Activated CD8-positive, alpha-beta T cell treated with anti-CD3 and anti-CD28 coated beads for 36 hours (primary cell): ENCODE measurements at places on chromosomes 7 and 10. TPM values are rescaled to one million over a fixed set of nuclear protein-coding genes. Genes with fewer than 3 reads are reported as not detected.

- no peaks in the 10 kb centered on the region for H3K36me3 ChIP-seq
- DNase-seq: no peak
- H3K27me3 ChIP-seq: no peaks in the 10 kb centered on the region
These were observed 287.3 kb downstream of the SDK1 start for GRCh38 chr7:3588341-3588740.

DNA sequence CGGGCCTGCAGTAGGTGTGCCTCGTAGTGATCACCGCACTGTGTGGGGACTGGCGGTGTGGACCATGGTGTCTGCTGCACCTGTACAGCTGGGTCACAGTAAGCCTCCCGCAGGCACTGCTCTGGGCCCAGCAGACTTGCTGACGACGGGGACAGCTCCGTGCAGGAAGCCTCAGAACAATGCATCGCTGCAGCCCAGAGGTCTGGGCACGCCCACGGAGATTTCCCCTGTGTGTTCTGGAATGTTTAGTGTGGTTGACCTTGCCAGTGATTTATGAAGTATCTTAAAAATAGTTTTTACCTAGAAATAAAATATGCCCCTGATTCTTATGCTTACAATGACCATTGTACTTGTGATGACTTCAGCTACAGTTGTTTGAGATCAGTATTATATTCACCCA is 59.1 kb upstream of the ZNF32 start:
- no peaks in the 10 kb centered on the region for H3K4me1 ChIP-seq
- no peaks in the 10 kb centered on the region for H3K27me3 ChIP-seq
- H3K36me3 ChIP-seq: no peaks in the 10 kb centered on the region
- no peak for DNase-seq
- no peak overlapping the region for H3K27ac ChIP-seq
- H3K4me3 ChIP-seq: no peak overlapping the region

DNA sequence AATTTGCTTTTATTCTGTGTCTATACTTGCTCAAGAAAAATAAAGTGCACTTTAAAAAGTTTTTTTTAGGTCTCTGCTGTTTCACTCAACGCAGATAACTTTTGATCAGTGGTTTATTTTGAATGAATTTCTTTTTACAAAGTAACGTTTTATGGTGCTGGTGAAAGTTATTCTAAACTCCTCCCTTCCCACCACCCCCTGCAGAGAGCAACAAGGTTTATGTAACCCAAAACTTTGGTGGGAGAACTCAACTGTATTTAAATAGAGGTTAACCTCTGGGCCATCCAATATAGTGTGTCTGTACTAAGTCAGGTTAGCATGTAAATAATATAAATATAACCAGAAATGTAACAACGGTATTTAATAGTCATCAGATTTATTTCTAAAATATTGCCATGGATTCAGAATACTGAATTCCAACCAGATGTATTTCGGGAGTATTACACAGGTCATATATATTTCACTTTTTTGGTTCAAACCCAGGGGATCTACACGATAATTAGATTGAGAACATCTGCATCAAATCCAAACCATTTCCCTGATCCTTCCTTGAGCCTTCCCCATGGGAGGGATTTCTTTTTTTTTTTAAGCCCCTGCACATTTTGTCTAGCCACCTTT is 3.9 kb upstream of the CUX1 start:
- H3K36me3 ChIP-seq: no peaks in the 10 kb centered on the region
- no peaks in the 10 kb centered on the region for H3K27me3 ChIP-seq
- H3K27ac ChIP-seq: no peak overlapping the region
- H3K4me3 ChIP-seq: peak overlapping the region; percentile 57
- peaks cover 17% of the 10 kb centered on the region for H3K4me1 ChIP-seq
- DNase-seq: no peak

Gene PROSER2
- 1.1 TPM for total RNA-seq

DNA sequence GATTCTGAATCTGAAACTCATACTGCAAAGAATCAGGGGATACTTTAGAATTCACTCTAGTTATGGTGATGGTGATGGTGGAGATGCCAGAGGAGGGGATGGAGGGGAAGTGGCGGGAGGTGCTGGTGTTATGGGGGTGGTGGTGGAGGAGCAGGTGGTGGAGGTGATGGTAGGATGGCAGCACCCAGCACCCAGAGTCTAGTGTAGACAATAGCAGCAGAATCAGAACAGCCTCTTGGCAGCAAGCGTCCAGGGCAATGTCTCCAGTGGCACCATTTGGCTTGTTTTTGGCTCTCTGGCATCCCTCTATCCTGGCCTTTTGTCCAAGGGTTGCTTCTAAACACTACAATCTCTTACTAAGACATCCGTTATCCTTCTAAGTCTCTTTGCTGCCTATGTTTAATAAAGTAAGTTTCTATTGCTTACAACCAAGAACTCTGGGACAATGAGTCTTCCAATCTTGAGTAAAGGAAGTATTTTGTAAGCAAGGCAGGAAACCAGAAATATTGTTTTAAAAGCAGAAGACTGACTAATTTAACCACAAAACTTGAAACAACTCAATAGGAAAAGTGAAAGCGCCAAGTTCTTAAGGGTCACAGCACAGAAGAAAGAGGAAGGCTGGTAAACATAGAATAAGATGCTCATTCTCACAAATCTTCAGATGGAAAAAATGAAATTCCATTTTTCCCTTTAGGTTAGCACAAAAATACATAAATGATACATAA is 42.4 kb upstream of the GDF10 start:
- H3K36me3 ChIP-seq: peaks cover 21% of the 10 kb centered on the region
- peaks cover 80% of the 10 kb centered on the region for H3K4me1 ChIP-seq
- H3K27ac ChIP-seq: peak overlapping the region; percentile 88
- DNase-seq: no peak

Gene VPS26A
- total RNA-seq: 33.1 TPM

- H3K36me3 ChIP-seq: no peaks in the 10 kb centered on the region
- H3K4me1 ChIP-seq: peaks cover 11% of the 10 kb centered on the region
- peaks cover 4% of the 10 kb centered on the region for H3K27me3 ChIP-seq
- no peak overlapping the region for H3K27ac ChIP-seq
- no peak overlapping the region for H3K4me3 ChIP-seq
These were observed 32.6 kb downstream of the VSTM4 start for GRCh38 chr10:49082766-49083165.

Gene RBP3
- total RNA-seq: not detected

- peaks cover 18% of the 10 kb centered on the region for H3K36me3 ChIP-seq
- H3K4me3 ChIP-seq: no peak overlapping the region
- H3K27ac ChIP-seq: no peak overlapping the region
- peaks cover 21% of the 10 kb centered on the region for H3K4me1 ChIP-seq
- no peaks in the 10 kb centered on the region for H3K27me3 ChIP-seq
These were observed 47.9 kb downstream of the TAF3 start for GRCh38 chr10:7866176-7866575.

Gene NRP1
- 0.79 TPM for total RNA-seq

DNA sequence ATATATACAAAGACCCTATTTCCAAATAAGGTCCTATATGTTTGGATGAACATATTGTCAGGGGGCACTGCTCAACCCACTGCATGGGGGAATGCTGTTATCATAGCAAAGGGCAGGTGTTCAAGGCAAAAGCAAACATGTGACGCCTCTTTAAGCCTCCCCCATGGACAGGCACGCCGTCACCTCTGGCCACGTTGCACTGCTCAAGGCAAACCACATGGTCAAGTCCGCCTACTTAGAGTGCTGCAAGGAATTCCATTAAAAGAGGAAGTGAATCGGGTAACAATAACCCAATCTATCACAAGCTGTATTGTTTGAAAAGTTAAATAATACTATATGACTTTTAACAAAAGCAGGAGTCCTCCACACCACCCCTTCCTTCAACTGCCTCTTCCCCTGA is 8.8 kb upstream of the CALD1 start:
- H3K4me3 ChIP-seq: no peak overlapping the region
- DNase-seq: no peak
- no peaks in the 10 kb centered on the region for H3K36me3 ChIP-seq
- H3K4me1 ChIP-seq: no peaks in the 10 kb centered on the region

GRCh38 chr7:115097175-115097671 is 175.3 kb downstream of the MDFIC start:
- no peaks in the 10 kb centered on the region for H3K27me3 ChIP-seq
- H3K36me3 ChIP-seq: no peaks in the 10 kb centered on the region
- no peak overlapping the region for H3K4me3 ChIP-seq

Gene MTG1
- 45.7 TPM for total RNA-seq

- no peaks in the 10 kb centered on the region for H3K27me3 ChIP-seq
- H3K4me3 ChIP-seq: peak overlapping the region; percentile 31
- peaks cover 43% of the 10 kb centered on the region for H3K4me1 ChIP-seq
- H3K27ac ChIP-seq: peak overlapping the region; percentile 89
- H3K36me3 ChIP-seq: peaks cover 4% of the 10 kb centered on the region
These were observed 30.5 kb downstream of the GRK5 start for GRCh38 chr10:119237722-119238436.

GRCh38 chr10:78266741-78267469 is 233.2 kb downstream of the RPS24 start:
- no peaks in the 10 kb centered on the region for H3K36me3 ChIP-seq
- H3K4me3 ChIP-seq: no peak overlapping the region
- H3K4me1 ChIP-seq: no peaks in the 10 kb centered on the region
- DNase-seq: no peak

DNA sequence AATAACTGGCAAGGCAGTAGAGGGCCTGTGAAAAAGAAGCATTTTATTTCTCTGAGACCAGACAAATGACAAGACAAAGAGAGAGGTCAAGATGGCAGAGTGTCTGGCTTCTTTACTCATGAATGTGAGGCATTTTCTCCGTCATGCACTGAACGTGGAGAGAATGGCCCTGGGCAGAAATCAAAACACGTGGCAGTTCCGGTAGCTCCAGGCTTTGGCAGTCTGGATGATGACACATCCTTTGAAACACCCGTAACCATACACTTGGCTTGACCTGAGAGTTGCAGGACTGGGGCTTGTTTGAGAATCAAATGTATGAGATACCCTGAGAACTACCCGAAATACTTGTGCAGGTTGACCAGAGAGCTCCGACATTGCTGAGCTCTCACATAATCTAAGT is 537.6 kb downstream of the ACTR3B start:
- H3K4me3 ChIP-seq: no peak overlapping the region
- no peaks in the 10 kb centered on the region for H3K27me3 ChIP-seq
- H3K27ac ChIP-seq: no peak overlapping the region
- no peak for DNase-seq
- no peaks in the 10 kb centered on the region for H3K4me1 ChIP-seq

DNA sequence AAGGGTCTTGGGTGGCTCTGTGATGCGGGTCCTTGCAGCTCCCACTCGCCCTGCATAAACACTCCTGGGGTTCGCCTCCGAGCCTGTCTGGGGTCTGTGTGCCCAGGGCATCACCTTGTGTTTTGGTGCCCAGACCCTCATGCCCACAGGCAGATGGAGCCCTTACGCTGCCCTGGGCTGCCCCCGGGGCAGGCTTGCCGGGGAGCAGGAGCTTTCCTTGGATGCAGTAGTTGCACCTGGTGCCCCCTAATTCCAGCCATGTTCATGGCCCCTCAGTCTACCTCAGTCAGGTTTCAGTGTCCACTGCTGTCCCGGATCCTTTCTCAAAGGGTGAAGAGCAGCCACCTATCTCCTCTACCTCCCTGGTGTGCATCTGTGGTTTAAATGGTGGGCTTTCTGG is 396.0 kb downstream of the PTPRN2 start:
- no peak overlapping the region for H3K27ac ChIP-seq
- no peaks in the 10 kb centered on the region for H3K4me1 ChIP-seq
- no peaks in the 10 kb centered on the region for H3K27me3 ChIP-seq
- H3K36me3 ChIP-seq: no peaks in the 10 kb centered on the region

Gene PDGFA
- total RNA-seq: 16.7 TPM

- peaks cover 56% of the 10 kb centered on the region for H3K4me1 ChIP-seq
- H3K27ac ChIP-seq: peak overlapping the region; percentile 95
- peak overlapping the region; percentile 99 for H3K4me3 ChIP-seq
These were observed 2.5 kb downstream of the TRIM8 start for GRCh38 chr10:102646610-102647442.

- H3K27ac ChIP-seq: no peak overlapping the region
- H3K4me1 ChIP-seq: no peaks in the 10 kb centered on the region
- no peaks in the 10 kb centered on the region for H3K36me3 ChIP-seq
These were observed 41.6 kb downstream of the SH2D4B start for GRCh38 chr10:80579181-80579763.

DNA sequence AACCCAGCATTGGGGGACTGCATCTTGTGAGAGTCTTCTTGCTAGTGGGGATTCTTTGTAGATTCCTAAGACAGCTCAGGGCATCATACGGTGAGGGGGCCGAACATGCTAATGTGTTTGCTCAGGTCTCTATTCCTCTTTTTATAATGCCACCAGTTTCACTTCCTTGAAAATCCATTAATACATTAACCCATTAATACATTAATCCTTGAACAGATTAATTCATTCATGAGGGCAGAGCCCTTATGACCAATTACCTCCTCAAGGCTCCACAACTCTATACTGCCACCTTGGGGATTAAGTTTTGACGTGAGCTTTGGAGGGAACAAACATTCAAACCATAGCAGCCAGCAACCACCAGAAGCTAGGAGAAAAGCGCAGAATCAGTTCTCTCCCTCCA is 67.2 kb upstream of the POT1 start:
- no peaks in the 10 kb centered on the region for H3K4me1 ChIP-seq
- no peak for DNase-seq
- H3K36me3 ChIP-seq: no peaks in the 10 kb centered on the region

GRCh38 chr7:95430864-95431263 is 4.0 kb downstream of the PON2 start:
- no peaks in the 10 kb centered on the region for H3K27me3 ChIP-seq
- H3K27ac ChIP-seq: no peak overlapping the region
- DNase-seq: no peak
- no peaks in the 10 kb centered on the region for H3K36me3 ChIP-seq
- peaks cover 9% of the 10 kb centered on the region for H3K4me1 ChIP-seq
- H3K4me3 ChIP-seq: no peak overlapping the region
